ENCODE measurements at places on chromosomes 11 and 22. TPM values are rescaled to one million over a fixed set of nuclear protein-coding genes. Genes with fewer than 3 reads are reported as not detected.
A peak's percentile ranks its signal among the peaks of the same experiment; 100 is the strongest.

- peak; percentile 98 for DNase-seq
- peak overlapping the region; percentile 98 for H3K27ac ChIP-seq
- peaks cover 47% of the 10 kb centered on the region for H3K4me1 ChIP-seq
- no peaks in the 10 kb centered on the region for H3K27me3 ChIP-seq
- H3K36me3 ChIP-seq: peaks cover 36% of the 10 kb centered on the region
Measured at GRCh38 chr22:39519681-39520225, 609 bp upstream of the ATF4 start.

DNA sequence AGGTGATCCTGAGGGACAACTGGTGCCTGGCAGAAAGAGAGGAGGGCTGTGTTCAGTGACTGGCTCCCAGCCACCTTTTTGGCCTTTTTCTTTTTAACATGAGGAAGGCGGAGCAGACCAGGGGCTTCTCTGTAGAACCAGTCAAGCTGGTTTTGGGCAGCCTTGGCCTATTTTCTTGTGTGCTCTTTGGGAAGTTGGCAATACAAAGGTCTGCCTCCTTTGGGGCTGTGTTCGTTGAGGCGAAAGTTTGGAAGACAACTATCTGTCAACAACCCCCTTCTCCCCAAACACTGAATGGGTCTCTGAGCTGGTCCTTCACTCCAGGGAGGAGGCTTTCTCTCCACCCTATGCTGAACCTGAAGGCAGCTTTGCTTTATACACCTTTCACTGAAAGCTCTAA is 8.5 kb downstream of the MARK2 start:
- H3K36me3 ChIP-seq: peaks cover 6% of the 10 kb centered on the region
- DNase-seq: no peak
- H3K4me3 ChIP-seq: no peak overlapping the region
- H3K27ac ChIP-seq: peak overlapping the region; percentile 42

GRCh38 chr11:121634889-121635288 is 182.1 kb upstream of the SORL1-AS1 start:
- no peaks in the 10 kb centered on the region for H3K36me3 ChIP-seq
- H3K4me1 ChIP-seq: no peaks in the 10 kb centered on the region
- H3K4me3 ChIP-seq: no peak overlapping the region
- no peak for DNase-seq
- H3K27me3 ChIP-seq: no peaks in the 10 kb centered on the region
- H3K27ac ChIP-seq: no peak overlapping the region

DNA sequence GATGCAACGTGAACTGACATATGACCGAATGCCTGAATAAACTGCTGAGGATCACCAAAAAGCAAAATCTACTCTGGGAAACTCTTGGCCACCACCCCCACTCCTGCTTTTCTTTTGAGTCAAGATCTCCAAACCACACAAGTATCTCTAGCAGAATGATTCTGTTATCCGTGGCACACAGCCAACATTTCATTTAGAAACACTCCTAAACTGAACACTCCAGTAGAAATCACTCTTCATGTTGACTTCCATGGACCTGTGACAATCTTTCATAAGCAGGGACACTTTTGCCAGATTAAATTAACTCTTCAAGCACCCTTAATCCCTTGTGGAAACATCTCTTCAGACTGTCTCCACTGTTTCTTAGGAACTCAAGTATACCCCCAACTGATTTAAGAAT is 44.4 kb downstream of the VSIG10L2 start:
- no peak overlapping the region for H3K4me3 ChIP-seq
- no peaks in the 10 kb centered on the region for H3K36me3 ChIP-seq
- H3K27ac ChIP-seq: no peak overlapping the region
- H3K4me1 ChIP-seq: no peaks in the 10 kb centered on the region

DNA sequence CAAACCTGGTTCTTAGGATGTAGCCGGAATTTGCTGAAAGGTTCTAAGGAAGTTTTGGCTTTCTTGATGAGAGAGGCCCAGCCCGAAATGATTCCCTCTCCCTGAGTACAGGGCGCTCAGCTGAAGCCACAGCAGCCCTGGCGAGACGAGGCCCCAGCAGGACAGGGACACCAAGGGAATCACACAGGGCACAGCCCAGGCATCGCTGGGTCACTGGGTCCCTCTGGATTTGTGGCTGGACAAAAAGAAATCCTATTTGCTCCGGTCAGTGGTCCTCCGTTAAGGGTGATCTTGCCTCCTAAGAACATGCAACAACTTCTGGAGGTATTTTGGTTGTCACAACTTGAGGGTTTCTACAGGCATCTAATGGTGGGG is 6.4 kb downstream of the FGF19 start:
- H3K36me3 ChIP-seq: no peaks in the 10 kb centered on the region
- H3K4me3 ChIP-seq: no peak overlapping the region
- peak; percentile 47 for DNase-seq
- no peak overlapping the region for H3K27ac ChIP-seq

The OR4D5 gene
- not detected for polyA plus RNA-seq

DNA sequence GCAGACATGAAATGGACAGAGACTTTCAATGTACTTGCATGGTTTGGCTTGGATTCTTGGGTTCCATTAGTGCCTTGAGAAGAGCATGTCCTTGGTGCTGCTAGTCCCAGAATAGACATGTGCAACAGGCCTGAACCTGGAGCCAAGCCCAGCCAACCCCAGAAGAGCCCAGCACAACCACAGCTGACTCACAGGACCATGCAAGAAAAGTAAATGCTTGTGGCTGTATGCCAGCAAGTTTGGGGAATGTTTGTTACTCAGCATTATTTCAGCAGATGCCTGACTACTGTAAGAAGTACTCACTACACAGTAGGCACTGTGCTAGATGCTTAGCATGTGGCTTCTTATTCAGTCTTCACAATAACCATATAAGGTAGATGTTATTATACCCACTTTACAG is 39.2 kb upstream of the HMGXB4 start:
- no peaks in the 10 kb centered on the region for H3K36me3 ChIP-seq
- H3K27ac ChIP-seq: no peak overlapping the region
- no peak overlapping the region for H3K4me3 ChIP-seq
- H3K27me3 ChIP-seq: no peaks in the 10 kb centered on the region
- no peaks in the 10 kb centered on the region for H3K4me1 ChIP-seq
- no peak for DNase-seq
